ENCODE measurements at places on chromosomes 2 and 18. TPM values are rescaled to one million over a fixed set of nuclear protein-coding genes. Genes with fewer than 3 reads are reported as not detected.

KDM3A gene
- total RNA-seq, result 145 TPM

GRCh38 chr2:86336675-86337243, 667 bp downstream of the REEP1 start:
- peaks cover 15% of the 10 kb centered on the region for H3K4me1 ChIP-seq
- no peaks in the 10 kb centered on the region for H3K36me3 ChIP-seq
- peak overlapping the region; percentile 62 for H3K4me3 ChIP-seq
- H3K27me3 ChIP-seq, result peaks cover 43% of the 10 kb centered on the region

HOXD1 gene
- not detected for total RNA-seq

- H3K27me3 ChIP-seq, result peaks cover 3% of the 10 kb centered on the region
- no peak overlapping the region for H3K4me3 ChIP-seq
These were observed 32.8 kb upstream of the SLC14A1 start for GRCh38 chr18:45690975-45691815.

DNA sequence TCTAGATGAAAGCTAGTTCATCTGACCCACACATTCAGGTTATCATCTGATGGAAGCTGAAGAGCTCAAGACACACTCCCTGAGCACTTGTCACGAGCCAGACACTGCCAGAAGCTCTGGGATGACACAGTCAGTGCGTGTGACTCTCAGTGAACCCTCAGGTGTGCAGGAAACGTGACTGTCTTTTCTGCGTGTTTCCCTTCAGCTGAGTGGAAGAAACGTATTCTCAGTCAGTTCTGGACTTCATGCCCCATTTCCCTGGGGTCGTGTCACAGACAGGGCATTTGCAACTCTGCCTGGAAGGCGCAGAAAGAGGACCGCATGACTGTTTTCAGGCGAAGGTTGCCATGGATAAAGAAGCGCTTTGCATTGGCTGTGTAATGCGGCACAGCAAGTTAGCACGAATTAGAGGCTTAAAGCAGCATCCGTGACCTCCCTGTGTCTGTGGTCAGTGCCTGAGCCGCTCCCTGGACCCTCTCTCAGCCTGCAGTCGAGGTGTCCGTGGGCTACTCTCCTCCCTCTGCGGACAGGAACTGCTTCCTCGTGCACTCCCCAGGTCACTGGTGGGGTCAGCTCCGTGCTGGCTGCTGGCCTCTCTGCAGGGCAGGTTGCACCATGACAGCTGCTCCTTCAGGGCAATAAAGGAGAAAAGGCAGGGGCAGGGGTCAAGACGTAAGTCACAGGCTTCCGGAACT, 3.3 kb upstream of the ALLC start:
- DNase-seq, result no peak
- H3K27ac ChIP-seq, result no peak overlapping the region
- H3K27me3 ChIP-seq, result peaks cover 26% of the 10 kb centered on the region
- H3K4me3 ChIP-seq, result no peak overlapping the region

GRCh38 chr2:189522435-189523151, 58.0 kb downstream of the SLC40A1 start:
- no peak overlapping the region for H3K27ac ChIP-seq
- no peak overlapping the region for H3K4me3 ChIP-seq
- no peaks in the 10 kb centered on the region for H3K27me3 ChIP-seq
- H3K36me3 ChIP-seq, result no peaks in the 10 kb centered on the region
- H3K4me1 ChIP-seq, result no peaks in the 10 kb centered on the region

All from T-cell (primary cell).